Thoracic aorta (tissue), 2 donors: ENCODE measurements at places on chromosomes 12 and 14. TPM values are rescaled to one million over a fixed set of nuclear protein-coding genes. Genes with fewer than 3 reads are reported as not detected.

The VASH1 gene
- total RNA-seq, result 21.5 TPM

- DNase-seq, result no peak
Observed at GRCh38 chr12:106299202-106299774, 3.2 kb upstream of the TCP11L2 start.

- DNase-seq, result no peak
Observed at GRCh38 chr12:124357616-124358015, 62.7 kb downstream of the RFLNA start.

- no peak for DNase-seq
Observed at GRCh38 chr12:47909839-47910465, 5.2 kb upstream of the VDR start.

DNA sequence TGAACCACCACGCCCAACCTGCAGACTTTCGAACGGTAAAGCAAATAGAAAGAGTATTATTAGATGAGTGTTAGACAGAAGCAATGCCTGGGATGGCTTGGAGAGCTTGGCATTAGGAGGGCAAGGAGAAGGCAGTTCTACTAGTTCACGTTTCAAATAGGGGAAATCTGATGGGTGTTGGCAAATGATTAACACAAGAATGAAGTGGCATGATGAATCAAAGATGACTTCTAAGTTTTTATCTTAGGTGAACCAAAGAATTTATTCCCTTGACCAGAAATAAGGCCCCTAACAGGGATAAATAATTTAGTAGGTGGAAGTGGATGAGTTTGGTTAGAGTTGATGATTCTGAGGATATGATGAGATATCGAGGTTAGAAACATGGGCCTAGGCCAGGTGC, 38.5 kb downstream of the DRAM1 start:
- DNase-seq, result no peak

- DNase-seq, result no peak
Observed at GRCh38 chr14:69763761-69764510, 3.0 kb upstream of the SRSF5 start.

DNA sequence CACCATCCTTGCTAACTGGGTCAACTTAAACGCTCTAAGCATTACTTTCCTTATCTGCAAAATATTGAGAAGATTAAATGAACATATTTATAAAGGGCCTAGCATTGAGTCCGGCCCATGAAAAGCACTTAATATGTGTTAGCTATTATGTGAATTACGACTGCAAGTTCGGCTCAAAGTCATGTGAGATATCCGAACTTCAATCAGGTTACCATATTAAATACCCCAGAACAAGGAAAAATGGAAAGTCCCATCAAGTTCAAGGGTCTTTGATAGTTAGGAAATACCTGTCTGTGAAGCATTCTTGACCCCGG, 487 bp upstream of the NRDE2 start:
- no peak for DNase-seq

- DNase-seq, result no peak
Observed at GRCh38 chr12:39277416-39277815, 165.5 kb downstream of the KIF21A start.

DNA sequence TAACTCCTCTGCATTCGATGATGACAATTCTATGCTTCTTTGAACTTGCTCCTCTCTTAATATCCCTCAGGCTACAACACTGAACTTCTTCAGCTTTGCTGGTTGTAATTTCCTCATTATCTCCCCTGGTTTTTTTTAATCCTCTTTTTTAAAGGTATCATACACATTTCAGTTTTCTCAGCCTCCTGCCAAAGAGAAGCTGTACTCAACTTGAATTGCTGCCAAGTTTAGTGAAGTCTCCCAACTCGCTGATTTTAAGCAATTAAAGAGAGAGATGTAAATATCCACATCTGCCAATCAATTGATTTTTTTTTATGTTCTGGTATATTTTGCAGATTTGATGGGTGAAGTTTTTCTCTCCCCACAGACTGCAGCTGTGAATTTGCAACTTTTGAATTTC, 817.8 kb downstream of the GALC start:
- DNase-seq, result no peak

The NGB gene
- total RNA-seq, result not detected
